Breast epithelium (tissue), 4 donors: ENCODE measurements at places on chromosomes 7 and 10.

DNA sequence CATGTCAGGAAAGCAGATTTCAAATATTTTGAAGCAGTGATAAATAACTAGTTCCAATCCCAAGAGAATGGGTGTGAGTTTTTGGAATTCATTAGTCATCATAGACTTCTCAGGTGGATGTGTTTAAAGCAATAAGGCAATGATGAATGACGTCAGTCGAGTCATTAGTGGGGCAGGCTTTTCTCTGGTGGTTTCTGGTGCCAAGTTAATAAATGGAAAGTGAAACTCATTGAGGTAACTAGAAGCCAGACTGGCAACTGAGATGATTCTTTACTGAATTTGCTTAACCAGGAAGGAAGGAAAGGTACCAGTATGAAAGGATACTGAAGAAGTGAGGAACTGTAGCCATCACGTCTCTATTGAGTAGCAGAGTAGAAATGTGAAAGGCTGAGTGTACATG, 311.0 kb downstream of the GPAM start:
- H3K27me3 ChIP-seq: no peaks in the 10 kb centered on the region
- no peak for DNase-seq
- no peak overlapping the region for H3K4me3 ChIP-seq
- H3K36me3 ChIP-seq: no peaks in the 10 kb centered on the region
- no peak overlapping the region for H3K27ac ChIP-seq
- no peaks in the 10 kb centered on the region for H3K4me1 ChIP-seq

DNA sequence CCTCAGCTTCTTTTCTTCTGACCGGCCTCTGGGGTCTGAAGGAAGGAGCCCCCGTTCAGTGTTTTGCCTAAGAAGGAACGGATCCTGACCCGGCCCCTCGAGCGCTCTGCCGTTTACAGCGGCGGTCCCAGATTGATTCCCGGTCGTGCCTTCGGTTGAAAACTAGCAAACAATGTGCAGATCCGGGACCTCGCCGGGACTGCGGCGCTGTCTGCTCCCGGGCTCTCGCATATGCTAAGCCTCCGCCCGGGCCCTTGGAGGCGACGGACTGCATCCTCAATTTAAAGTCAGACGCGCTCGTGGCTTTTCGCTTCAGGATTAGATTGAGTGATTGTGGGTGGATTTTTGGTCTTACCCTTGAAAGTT, 559 bp downstream of the DBF4 start:
- H3K27ac ChIP-seq: peak overlapping the region; percentile 93
- peak overlapping the region; percentile 88 for H3K4me3 ChIP-seq
- no peaks in the 10 kb centered on the region for H3K4me1 ChIP-seq
- H3K36me3 ChIP-seq: no peaks in the 10 kb centered on the region
- H3K27me3 ChIP-seq: no peaks in the 10 kb centered on the region

DNA sequence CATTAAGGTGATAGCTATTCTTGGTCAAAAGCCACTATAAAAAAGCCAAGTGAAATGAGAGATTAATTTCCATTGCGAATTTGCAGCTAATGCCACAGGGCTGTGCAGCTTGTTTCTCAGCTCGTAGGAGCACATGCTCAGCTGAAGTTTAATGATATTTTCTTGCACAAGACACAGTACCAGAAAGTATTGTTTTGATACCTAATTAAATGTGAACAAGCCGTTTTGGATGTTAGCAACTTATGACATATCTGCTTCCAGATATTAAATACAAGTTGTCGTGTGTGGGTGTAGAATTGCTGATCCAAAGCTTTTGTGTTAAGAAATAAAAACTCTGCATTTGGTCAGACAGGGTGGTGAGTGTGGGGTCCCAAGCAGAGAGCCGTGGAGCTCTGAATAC, 47.2 kb downstream of the ADARB2 start:
- H3K4me3 ChIP-seq: no peak overlapping the region
- no peaks in the 10 kb centered on the region for H3K4me1 ChIP-seq
- no peaks in the 10 kb centered on the region for H3K27me3 ChIP-seq
- no peak for DNase-seq

GRCh38 chr10:102280397-102281101, 35.2 kb downstream of the GBF1 start:
- peak overlapping the region; percentile 4 for H3K27ac ChIP-seq
- H3K27me3 ChIP-seq: no peaks in the 10 kb centered on the region
- no peaks in the 10 kb centered on the region for H3K36me3 ChIP-seq
- H3K4me1 ChIP-seq: no peaks in the 10 kb centered on the region
- no peak for DNase-seq
- peak overlapping the region; percentile 6 for H3K4me3 ChIP-seq

GRCh38 chr7:101094791-101095375, 9.6 kb downstream of the TRIM56 start:
- H3K27ac ChIP-seq: no peak overlapping the region
- H3K4me3 ChIP-seq: no peak overlapping the region
- H3K27me3 ChIP-seq: no peaks in the 10 kb centered on the region
- no peaks in the 10 kb centered on the region for H3K4me1 ChIP-seq
- no peaks in the 10 kb centered on the region for H3K36me3 ChIP-seq
- no peak for DNase-seq

DNA sequence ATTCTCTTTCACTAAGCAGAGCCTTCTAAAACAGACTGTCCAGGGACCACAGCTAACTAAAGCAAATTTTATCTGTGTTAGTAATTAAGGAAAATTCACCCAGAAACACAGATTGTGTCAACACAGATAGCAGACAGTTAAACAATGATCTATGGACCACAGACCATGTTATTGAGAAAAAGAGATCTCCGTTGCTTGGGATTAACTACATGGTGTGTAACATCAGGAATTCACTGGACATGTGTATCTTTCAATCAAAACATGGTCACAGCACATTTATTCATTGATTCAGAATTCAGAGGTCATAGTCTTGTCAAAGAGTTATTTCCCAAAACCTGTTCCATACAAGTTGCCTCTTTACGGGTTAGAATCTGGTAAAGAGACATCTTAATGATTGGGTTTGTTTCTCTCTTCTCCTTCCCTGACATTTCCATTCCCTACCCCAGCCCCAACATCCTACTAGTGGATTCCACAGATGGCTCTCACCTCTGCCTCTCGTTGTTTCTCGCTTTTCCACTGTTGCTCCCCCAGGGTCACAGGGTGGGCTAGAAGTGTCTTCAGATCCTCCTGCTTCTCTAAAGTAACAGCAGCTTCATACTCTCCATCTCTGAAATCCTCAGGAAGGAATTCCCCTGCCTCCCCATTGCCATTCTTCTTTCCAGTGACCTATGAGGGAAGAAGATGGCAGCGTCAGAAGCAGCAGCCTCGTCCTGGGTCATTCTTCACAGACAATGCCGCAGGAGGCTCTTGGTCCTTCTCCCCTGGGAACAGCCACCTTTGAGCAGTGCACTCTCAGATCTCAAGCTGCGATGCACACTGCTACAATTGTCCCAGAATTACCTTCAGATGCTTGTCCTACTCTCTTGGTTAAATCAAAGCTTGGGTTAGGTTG, 958 bp downstream of the ANKRD1 start:
- no peaks in the 10 kb centered on the region for H3K27me3 ChIP-seq
- H3K4me3 ChIP-seq: no peak overlapping the region
- no peak for DNase-seq
- no peaks in the 10 kb centered on the region for H3K36me3 ChIP-seq

DNA sequence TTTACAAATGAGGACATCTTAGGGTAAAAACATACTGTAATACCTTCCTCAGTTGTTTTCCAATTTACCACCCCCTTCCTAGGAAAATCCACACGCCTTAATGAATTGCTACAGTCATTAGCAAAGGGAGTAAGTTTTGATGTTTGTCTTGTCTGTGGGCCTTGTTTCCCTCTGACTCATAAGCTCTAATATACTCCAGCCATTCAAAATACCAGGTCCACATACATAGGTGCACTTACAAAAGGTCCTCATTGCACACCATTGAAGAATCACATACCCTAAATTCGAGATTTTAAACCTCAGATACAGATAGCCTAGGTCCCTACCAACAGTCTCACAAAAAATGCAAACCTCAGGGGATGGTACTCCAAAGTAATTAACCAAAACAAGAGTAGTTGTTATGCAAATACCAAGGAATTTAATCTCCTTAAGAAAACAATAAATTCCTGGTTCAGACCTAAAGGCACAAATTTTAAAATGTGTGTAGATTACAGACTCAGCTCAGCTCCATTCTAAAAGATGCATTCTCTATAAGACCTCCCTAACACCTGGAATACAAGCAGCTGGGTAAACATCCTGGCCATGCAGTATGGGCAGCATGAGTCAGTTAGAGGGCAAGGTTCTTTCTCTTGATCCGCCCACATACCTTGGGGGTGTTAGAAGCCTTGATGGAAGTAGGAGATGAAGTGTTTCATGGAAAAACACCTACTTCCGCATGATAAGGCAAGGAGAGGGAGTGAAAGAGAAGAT, 3.0 kb upstream of the LIPK start:
- no peak overlapping the region for H3K4me3 ChIP-seq
- no peak for DNase-seq
- H3K36me3 ChIP-seq: no peaks in the 10 kb centered on the region
- no peaks in the 10 kb centered on the region for H3K27me3 ChIP-seq
- no peak overlapping the region for H3K27ac ChIP-seq
- no peaks in the 10 kb centered on the region for H3K4me1 ChIP-seq

DNA sequence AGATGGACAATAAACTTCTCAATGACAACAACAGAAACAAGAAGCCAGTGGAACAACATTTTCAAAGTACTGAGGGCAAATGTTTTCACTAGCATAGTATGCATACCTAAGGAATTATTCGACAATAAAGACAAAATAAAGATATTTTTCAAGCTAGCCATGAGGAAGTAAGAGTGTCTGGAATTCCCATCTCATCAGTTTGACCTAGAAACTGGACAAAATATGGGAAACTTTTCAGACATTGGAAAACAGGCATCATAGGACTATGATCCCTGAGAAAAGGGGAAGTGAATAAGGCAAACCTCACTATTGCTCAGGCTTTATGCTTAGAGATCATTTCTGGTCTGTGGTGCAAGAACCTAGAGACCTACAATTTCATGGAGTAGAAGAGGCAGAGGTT, 86.3 kb downstream of the OAT start:
- H3K27me3 ChIP-seq: no peaks in the 10 kb centered on the region
- DNase-seq: no peak

DNA sequence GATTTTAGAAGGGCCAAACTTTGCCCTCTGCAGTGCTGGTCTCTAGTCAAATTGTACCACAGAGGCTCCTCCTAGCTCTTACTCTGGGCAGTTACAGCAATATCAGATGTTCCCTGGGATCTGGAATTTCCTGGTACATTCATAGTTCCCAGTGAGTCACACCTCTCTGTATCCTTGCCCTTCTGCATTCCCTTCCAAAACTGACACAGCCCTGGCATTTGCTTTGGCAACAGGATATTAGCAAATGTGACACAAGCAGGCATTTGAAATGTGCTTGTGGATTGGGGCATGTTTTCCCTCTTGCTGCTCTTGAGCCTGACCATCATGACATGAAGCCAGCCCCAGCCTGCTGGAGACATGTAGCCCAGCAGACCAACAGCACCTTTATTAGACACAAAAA, 284.7 kb upstream of the AKR1E2 start:
- H3K4me1 ChIP-seq: no peaks in the 10 kb centered on the region
- no peaks in the 10 kb centered on the region for H3K27me3 ChIP-seq
- DNase-seq: peak; percentile 21
- no peak overlapping the region for H3K27ac ChIP-seq

GRCh38 chr10:121455377-121455776, 142.9 kb downstream of the FGFR2 start:
- H3K36me3 ChIP-seq: no peaks in the 10 kb centered on the region
- no peak for DNase-seq
- no peaks in the 10 kb centered on the region for H3K27me3 ChIP-seq
- no peaks in the 10 kb centered on the region for H3K4me1 ChIP-seq
- no peak overlapping the region for H3K4me3 ChIP-seq
- no peak overlapping the region for H3K27ac ChIP-seq

DNA sequence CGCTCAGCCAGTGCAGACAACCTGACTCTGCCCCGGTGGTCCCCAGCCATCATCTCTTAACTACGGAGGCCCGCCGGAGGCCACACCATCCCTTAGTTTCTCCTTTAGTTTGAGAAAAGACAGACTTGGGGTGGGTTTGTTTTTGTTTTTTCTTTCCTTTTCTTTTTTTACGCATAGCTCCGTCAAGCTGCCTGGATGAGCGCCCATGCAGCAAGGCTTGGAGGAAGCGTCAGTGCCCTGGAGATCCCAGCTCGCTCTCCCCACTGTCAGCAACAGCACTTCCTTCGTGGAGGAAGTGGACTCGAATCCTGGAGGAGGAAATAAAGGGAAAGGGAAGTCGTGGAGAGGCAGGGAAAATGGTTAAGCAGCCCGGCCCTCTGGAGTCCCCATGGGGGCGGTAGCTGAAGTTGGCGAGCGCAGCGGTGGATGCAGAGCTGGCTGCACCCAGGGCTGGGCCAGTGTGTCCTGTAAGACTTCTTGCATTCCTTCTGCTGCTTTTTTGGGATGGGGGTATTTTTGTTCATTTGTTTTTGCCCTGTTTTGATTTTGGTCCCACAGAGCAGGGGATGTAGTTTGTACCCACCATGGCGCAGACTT, 35.9 kb upstream of the GJD4 start:
- H3K4me1 ChIP-seq: no peaks in the 10 kb centered on the region
- DNase-seq: no peak
- H3K27me3 ChIP-seq: no peaks in the 10 kb centered on the region

GRCh38 chr7:100612730-100613390, 520 bp downstream of the MOSPD3 start:
- H3K4me1 ChIP-seq: peaks cover 6% of the 10 kb centered on the region
- H3K36me3 ChIP-seq: no peaks in the 10 kb centered on the region
- no peaks in the 10 kb centered on the region for H3K27me3 ChIP-seq
- peak; percentile 39 for DNase-seq

- H3K4me1 ChIP-seq: no peaks in the 10 kb centered on the region
- no peaks in the 10 kb centered on the region for H3K36me3 ChIP-seq
Observed at GRCh38 chr7:26051021-26051420, 101.0 kb upstream of the NFE2L3 start.

- no peak overlapping the region for H3K4me3 ChIP-seq
- no peaks in the 10 kb centered on the region for H3K4me1 ChIP-seq
- no peak overlapping the region for H3K27ac ChIP-seq
- DNase-seq: no peak
- H3K36me3 ChIP-seq: no peaks in the 10 kb centered on the region
Observed at GRCh38 chr7:75567948-75568595, 76.0 kb downstream of the SPDYE5 start.

DNA sequence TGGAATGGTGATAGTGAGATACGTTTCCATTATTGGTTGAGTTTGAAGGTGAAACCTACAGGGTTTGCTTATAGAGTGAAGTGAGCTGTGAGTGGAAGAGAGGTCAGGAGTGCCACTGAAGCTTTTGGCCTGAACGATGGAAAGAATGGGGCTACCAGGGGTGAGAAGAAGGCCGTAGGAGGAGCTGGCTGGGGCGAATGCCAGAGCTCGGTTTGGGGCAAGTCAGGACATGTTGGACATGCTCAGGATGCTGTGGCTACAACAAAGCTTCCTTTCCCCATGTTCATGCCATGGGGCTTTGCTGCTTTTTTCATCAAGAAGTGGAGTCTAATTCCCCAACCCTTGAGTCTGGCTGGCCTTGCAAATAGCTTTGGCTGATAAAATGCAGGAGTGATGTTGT, 253.7 kb downstream of the GLRX3 start:
- no peaks in the 10 kb centered on the region for H3K4me1 ChIP-seq
- no peaks in the 10 kb centered on the region for H3K36me3 ChIP-seq
- no peak overlapping the region for H3K4me3 ChIP-seq
- H3K27me3 ChIP-seq: no peaks in the 10 kb centered on the region
- H3K27ac ChIP-seq: no peak overlapping the region

GRCh38 chr7:138095972-138096935, 20.0 kb downstream of the AKR1D1 start:
- no peak overlapping the region for H3K4me3 ChIP-seq
- no peak overlapping the region for H3K27ac ChIP-seq
- no peak for DNase-seq
- no peaks in the 10 kb centered on the region for H3K36me3 ChIP-seq

- no peaks in the 10 kb centered on the region for H3K36me3 ChIP-seq
- no peak overlapping the region for H3K4me3 ChIP-seq
- H3K27ac ChIP-seq: no peak overlapping the region
- DNase-seq: no peak
- no peaks in the 10 kb centered on the region for H3K27me3 ChIP-seq
- H3K4me1 ChIP-seq: no peaks in the 10 kb centered on the region
Observed at GRCh38 chr7:103637726-103638125, 191.7 kb upstream of the SLC26A5 start.
